ENCODE measurements at places on chromosomes 7 and 10.
A peak's percentile ranks its signal among the peaks of the same experiment; 100 is the strongest.

DNA sequence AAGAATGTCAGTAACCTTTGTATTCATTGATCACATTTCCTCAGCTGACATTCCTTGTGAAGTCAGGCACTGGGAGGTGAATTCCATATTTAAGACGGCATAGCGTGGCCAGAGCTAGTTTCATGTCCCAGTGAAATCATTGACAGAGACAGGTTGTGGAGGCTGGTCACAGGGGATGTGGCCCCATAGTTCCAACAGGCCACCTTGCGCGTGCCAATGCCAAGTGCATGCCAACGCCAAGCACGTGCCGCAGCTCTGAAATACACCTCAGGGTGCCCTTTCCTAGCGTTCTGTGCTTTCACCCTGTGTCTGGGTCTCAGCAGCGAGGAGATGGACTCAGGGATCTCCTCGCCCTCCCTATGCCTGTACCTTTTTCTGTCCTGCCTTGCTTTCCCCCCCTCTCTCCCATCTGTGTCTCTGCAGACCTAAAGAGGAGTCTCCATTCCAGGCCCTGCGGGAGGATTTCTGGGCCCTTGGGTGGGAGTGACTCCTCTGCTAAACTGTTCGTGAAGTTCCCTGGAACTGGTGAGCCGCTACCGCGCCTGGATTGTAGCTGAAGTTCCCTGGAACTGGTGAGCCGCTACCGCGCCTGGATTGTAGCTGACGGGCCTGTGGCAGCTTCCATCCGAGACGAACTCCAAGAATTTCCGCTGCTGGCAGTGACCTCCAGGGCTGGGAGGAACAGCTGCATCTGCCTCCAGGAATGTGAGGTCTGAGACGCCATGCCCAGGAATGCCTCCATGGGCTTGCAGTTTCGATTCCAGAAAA is 19.7 kb downstream of the AQP1 start:
- no peak for DNase-seq

- peak; percentile 95 for DNase-seq
Observed at GRCh38 chr7:65373608-65374351, at the start of gene ZNF92. TSS of gene ZNF92 (plus strand) at chr7:65373855. CDS start at chr7:65373998, 143 bp downstream.

- DNase-seq, result no peak
Observed at GRCh38 chr7:92674379-92674778, 84.2 kb upstream of the FAM133B start.

GRCh38 chr7:84219310-84219709 is 24.7 kb upstream of the SEMA3A start:
- no peak for DNase-seq

DNA sequence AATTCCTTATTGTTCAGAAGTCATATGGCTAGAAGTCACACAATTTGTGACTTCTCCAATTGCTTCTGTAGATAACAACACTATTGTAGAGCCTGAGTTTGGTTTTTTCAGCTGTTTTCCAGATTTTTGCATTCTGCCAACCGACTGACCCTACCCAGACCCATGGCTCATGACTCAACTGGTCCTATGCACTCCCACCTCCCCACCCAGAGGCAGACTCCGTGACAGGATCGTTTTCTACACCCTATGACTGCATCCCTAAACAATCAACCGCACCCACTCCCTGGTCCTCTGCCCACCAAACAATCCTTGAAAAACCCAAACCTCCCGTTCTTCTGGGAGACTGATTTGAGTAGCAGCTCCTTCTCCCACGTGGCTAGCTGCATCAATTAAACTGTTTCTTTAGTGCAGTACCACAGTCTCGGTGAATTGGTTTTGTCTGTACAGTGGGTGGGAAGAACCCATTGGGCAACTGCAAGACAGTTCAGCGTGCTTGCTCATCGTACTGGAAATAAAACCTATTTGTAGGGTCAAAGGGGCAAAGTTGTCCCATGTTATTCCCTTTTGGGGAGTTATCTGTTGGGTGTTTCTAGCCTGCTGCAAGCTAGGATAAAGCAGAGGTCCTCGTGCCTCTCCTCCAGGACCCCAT is 150.3 kb upstream of the FAM20C start:
- DNase-seq, result no peak

- DNase-seq, result no peak
Observed at GRCh38 chr10:71136036-71136721, 76.2 kb upstream of the UNC5B start.

GRCh38 chr7:102425639-102426267 is 7.6 kb upstream of the ORAI2 start:
- DNase-seq, result peak; percentile 84

DNA sequence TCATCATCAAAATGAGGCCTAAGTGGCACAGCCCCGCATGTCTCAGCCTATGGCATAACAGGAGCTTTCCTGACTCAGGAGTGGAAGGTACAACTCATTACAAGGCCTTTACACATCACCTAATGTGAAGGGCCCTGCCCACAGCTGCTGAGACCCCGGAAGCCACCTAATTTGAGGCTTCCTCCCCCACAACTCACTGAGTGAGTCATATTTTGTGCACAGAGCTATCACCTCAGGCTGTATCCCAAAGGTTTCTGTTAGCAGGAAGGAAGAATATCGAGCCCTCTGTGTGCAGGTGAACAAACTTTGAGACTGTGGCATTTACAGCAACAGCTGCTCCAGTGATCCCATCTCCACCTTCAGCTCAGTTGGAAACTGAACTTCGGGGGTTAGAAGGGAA is 20.6 kb downstream of the HTR5A start:
- no peak for DNase-seq

GRCh38 chr7:75943864-75944263 is 28.9 kb downstream of the POR start:
- DNase-seq, result no peak

DNA sequence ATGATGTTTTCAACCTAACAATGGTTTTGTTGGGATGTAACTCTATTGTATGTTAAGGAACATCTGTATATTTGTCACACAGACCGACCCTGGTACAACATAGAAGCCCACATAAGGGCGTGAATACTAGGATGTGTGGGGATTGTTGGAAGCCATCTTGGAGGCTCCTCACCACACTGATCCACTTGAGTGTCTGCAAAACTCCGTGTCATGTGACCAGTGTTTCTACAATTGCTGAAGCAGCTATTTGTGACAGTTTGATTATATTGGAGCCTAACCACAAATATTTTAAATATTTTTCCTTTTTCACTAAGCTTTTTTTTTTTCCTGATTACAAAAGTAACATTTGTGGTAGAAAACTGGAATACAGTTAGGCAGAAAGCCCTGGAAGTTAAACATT is 27.9 kb downstream of the RALA start:
- DNase-seq, result no peak

GRCh38 chr10:131668903-131669302 is 231.9 kb upstream of the PPP2R2D start:
- DNase-seq, result no peak

- DNase-seq, result no peak
Observed at GRCh38 chr10:129653861-129654260, 186.8 kb downstream of the MGMT start.

DNA sequence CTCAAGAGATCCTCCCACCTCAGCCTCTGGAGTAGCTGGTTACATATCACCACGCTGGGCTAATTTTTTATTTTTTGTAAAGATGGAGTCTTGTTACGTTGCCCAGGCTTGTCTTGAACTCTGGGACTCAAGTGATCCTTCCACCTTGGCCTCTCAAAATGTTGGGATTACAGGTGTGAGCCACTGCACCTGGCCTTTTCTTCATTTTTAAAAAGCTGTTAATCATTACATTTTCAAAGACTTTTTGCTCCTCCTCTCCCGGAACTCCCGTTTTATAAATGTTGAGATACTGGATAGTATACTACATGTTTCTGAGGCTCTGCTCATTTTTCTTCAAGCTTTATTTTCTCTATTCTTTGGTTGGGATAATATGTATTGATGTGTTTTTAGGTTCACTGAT is 16.4 kb downstream of the AOAH start:
- no peak for DNase-seq

DNA sequence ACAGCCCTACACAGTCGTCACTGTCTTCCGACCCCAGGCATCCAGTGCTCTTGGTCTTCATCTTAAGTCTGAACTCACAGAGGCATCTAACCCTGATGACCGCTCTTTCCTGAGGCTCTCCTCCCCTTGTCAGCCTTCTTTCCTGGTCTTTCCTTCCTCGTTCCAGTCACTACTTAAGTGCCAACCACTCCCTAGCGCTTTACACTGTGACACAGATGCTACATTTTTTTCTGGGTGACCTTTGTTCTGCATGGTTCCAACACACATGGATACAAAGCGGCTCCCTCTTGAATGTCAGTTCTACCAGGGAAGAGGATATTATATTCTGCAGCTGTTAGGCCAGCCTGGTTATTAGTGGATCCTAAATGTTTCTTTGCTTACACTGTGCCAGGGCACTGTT is 12.7 kb downstream of the YWHAG start:
- DNase-seq, result no peak

- DNase-seq, result no peak
Observed at GRCh38 chr7:133633055-133633454, 380.2 kb downstream of the EXOC4 start.

GRCh38 chr7:94642838-94643653 is 12.9 kb downstream of the SGCE start:
- DNase-seq, result no peak

- DNase-seq, result no peak
Observed at GRCh38 chr10:1026578-1026977, 919 bp upstream of the IDI2 start.

GRCh38 chr7:127446842-127447241 is 54.3 kb upstream of the ZNF800 start:
- DNase-seq, result no peak

DNA sequence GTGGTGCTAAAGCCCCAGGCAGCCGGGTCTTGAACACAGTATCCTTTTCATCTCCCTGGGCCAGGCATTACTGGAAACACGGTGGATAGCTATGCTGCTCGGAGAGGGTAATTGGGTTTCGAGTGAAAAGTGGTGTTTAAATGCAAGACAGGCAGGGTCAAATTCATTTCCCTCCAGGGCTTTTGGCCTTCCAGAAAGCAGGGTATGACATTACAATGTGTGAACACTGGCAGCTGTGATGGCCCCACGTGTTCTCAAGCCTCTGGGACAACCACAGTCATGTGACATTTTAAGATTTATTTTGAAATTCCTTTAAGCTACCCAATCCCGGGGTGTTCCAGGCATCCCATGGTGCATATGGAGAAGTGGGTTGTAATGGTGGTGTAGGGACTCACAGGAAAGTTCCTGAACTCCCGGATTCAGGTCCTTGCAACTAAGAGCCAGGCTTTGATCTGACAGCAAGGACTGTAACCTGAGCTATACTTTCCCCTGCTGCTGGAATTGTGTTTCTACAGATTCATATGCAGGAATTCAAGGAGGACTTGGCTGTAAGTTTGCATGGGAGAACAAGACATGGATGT is 46.8 kb downstream of the INSYN2A start:
- no peak for DNase-seq

DNA sequence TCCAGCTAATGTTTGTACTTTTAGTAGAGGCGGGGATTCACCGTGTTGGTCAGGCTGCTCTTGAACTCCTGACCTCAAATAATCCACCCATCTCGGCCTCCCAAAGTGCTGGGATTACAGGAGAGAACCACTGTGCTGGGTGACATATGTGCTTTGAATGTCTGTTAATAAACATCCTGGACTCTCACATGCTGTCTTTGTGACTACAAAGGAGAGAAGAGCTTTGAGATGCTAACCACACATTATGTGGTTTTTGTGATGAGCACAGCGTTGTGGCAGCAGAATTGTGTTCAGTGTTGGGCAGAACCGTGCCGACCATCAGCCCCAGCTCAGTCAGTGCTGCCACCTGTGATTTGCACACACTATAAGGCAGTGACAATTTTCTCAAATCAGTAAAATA is 500.1 kb upstream of the KLF6 start:
- DNase-seq, result no peak

DNA sequence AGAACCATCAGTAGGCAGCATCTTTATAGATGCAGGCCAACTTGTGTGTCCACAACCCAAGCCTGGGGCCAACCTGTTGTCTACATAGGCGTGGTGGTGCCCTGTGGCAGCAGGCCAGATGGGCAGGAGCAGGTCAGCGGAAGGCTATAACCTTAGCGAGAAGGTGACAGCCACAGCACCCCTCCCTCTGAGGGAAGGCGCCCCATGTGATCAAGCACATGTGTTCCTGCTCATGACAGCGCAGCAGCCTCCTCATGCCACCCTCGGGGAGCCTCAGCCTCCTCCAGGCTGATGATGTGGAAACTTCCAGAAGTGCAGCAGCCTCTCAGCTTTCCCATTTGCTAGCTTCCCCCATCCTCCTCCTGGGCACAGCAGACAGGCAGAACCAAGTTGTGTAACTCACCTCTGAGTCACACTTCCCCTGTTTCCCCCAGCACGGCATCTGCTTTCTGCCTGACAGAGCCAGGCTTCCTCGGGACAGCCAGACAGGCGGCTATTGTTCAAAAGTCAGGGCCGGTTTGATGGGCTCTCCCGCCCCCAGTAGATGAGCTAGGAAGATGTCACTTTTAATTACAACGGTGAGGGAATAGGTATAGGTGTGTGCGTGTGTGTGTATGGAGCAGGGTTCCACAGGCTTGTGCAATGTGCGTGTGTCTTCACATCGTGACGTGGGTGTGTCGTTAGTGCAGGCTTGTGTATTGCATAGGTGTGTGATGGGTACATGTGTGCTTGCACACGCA is 312.0 kb upstream of the ZMIZ1 start:
- DNase-seq, result no peak

DNA sequence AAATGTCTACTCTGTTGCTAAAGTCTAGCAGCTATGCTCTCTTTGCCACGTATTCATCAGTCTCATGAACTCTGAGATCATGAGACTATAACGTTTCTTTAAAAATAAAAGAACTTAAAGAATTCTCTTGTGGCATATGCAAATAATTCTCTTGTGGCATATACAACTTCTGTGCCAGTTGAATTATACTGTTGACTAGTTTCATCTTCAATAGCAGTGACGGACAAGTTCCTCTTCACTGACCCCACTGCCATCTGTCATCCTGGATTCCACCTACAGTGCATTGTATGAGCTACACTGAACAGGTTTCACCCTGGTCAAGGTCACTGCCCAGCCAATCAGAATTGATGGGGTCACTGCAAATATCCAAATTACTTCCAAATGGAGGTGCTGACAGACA is 88.2 kb downstream of the CD36 start:
- no peak for DNase-seq

- no peak for DNase-seq
Observed at GRCh38 chr7:99677013-99677647, 2.7 kb downstream of the CYP3A5 start.
